CD8-positive, alpha-beta T cell (primary cell): ENCODE measurements at places on chromosomes 6 and 20.
A peak's percentile ranks its signal among the peaks of the same experiment; 100 is the strongest.

- no peak for DNase-seq
Measured at GRCh38 chr6:168616816-168617765, 176.1 kb downstream of the SMOC2 start.

DNA sequence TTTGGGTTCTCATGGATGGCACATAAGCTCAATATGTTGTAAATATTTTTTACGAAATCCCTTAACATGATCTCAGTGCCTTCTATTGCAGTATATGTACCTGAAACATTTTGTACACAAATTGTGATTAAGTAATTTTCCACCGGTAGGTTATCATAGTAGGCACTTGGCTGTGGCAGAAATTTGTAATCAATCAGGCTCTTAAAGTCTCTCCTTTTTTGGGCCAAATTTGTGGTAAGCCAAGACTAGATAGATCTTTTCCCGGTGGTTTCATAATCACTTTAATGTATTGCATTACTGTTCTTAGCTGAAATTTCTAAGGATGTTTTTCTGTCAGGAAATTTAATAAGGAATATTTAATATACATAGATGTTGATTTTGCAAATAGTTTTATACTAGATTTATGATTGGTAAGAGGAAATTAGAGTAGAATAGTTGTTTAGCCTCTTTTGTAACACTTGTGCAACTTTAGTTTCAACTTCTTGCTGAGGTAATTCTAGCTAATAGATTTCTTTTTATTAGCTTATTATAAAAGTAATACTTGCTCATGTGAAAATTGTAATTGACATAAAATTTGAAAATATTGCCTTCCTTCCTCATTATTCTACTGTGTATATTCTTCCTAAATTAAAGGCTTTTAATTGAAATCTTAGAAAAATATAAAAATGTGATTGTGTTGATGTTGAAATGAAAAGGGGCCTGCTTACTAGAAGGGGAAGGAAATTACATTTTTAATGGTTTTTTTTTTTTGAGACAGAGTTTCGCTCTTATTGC is 3.2 kb downstream of the PCMT1 start:
- no peak for DNase-seq

GRCh38 chr6:30687659-30688431 is 1.4 kb upstream of the PPP1R18 start:
- DNase-seq: no peak

GRCh38 chr20:47688385-47689381 is 96.6 kb downstream of the SULF2 start:
- DNase-seq: no peak

- no peak for DNase-seq
Measured at GRCh38 chr20:58875541-58876134, 23.1 kb downstream of the GNAS start.

- no peak for DNase-seq
Measured at GRCh38 chr6:111239461-111239860, 152.2 kb downstream of the SLC16A10 start.

DNA sequence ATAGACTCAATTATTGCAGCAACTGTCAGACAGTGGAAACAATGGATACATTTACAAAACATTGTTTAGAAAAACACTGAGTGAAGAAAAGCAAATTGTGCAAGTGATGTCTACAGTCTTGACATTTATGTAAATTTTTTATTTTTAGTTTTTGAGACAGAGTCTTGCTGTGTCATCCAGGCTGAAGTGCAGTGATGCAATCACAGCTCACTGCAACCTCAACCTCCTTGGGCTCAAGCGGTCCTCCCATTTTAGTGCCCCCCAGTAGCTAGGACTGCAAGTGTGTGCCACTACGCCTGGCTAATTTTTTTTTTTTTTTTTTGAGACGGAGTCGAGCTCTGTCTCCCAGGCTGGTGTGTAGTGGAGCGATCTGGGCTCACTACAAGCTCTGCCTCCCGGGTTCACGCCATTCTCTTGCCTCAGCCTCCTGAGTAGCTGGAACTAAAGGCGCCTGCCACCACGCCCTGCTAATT is 9.7 kb downstream of the CNBD2 start:
- DNase-seq: no peak

GRCh38 chr6:139722530-139722929 is 348.1 kb upstream of the CITED2 start:
- DNase-seq: no peak

DNA sequence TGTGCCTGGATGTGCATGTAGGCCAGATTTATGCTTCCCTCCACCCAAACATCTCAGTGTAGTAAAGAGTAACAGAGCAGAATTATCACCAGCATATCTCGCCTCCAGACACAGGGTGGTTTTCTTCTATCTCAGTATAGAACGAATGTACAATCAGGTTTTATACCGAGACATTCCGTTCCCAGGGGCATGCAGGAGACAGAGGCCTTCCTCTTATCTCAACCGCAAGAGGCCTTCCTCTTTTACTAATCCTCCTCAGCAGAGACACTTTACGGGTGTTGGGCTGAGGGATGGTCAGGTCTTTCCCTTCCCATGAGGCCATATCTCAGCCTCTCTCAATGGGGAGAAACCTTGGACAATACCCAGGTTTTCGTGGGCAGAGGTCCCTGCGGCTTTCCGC is 36.4 kb upstream of the MC3R start:
- DNase-seq: no peak

DNA sequence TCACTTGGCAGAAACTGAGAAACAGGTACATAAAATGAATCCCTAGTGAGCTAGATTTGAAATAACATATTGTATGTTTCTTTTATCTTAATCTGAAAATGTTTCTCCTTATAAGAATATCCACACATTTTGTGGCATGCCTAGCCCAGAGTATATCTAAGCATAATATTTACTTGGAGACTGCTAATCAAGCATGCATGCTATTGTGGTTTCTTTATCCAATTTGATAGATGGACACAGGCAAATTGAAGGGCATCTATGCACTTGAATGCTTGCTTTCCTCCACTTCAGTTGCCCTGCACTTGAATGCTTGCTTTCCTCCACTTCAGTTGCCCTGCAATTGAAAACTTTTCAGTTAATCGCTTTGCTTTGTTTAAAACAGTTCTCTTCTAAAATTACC is 729.8 kb downstream of the TBC1D32 start:
- DNase-seq: no peak

DNA sequence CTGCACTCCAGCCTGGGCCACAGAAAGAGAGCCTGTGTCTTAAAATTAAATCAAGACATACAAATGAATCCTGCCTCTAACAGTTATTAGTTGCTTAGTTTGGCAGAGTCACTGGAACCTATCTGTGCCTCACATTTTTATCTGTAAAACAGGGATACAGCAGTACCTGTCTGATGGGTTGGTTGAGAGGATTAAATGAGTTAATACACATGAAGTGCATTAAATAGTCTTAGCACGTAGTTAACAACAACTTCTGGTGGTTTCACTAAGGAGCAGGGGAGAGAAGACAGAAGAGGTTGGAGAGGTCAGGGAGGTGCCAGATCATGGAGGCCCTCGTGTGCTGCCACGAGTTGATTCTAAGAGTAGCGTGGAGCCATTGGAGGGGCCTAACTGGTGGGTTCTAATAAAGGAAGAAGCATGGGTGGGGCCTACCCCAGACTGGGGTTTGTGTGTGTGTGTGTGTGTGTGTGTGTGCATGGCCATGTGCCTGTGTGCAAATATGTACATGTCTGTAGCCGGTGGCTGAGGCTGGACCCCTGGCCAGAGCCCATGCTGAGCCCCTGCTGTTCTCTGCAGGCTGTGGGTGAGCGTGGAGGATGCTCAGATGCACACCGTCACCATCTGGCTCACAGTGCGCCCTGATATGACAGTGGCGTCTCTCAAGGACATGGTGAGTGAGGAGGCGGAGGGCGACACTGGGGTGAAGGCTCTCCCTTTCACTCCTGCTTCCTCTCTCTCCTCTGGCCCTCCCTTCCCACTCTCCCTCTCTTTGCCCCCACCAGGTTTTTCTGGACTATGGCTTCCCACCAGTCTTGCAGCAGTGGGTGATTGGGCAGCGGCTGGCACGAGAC is 9.1 kb downstream of the RBCK1 start:
- DNase-seq: no peak

DNA sequence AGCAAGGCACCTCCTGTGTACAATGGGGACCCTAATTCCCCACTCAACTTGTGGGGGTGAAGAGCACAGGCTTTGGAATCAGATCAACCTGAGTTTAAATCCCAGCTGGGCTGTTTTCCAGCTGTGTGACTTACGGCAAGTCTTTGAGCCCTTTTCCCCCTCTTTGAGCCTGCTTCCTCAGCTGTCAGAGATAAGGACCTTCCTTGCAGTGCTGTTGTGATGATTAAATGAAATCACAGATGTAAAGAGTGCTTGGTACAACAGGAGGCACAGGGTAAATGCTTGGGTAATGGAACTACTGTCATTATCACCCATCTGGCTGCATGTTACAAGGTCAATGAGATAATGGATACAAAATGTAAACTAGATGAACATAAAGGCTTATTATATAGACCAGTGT is 3.2 kb downstream of the SNX21 start:
- DNase-seq: no peak

- no peak for DNase-seq
Measured at GRCh38 chr6:33198853-33199436, 1.5 kb downstream of the RXRB start.

GRCh38 chr6:166630462-166630861 is 3.4 kb upstream of the RPS6KA2 start:
- DNase-seq: no peak

DNA sequence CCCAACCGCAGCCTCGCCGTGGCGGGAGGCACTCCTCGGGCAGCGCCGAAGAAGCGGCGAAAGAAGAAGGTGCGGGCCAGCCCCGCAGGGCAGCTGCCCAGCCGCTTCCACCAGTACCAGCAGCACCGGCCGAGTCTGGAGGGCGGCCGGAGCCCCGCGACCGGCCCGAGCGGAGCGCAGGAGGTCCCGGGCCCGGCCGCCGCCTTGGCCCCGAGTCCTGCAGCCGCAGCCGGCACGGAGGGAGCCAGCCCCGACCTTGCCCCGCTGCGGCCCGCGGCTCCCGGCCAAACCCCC is 525 bp downstream of the PNRC1 start:
- DNase-seq: no peak

DNA sequence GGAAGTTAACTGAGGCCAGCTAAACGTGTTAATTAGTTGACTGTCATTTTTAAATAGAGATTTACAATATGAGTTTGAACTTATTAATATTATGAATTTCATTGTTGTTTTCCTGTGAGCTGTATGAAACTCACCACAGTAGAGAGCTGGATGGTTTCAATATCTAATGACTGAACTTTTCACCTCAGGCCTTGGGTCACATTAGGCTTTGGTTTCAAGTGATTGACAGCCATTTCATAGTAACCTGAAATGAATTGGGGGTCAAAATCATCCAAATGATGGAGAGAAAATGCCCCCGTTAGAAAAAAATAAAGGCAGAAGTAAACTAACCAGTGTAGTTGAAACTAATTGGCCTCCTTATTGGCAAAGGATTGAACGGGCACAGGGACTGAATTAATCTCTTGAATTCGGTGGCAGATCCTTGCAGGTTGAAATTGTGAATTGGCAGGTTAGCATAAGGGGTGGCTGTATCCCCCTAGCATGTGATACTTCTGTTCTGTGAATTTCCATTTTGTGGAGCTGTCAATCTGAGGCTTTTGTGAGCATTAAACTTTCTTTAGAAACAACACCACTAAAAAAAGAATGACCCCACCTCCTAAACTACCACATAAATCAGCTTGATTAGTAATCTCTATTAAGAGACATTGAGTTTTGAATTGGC is 155.1 kb upstream of the MMS22L start:
- DNase-seq: no peak

- DNase-seq: no peak
Measured at GRCh38 chr6:89313006-89313405, 2.1 kb downstream of the GABRR2 start.

- no peak for DNase-seq
Measured at GRCh38 chr6:326896-327537, 34.7 kb downstream of the DUSP22 start.

DNA sequence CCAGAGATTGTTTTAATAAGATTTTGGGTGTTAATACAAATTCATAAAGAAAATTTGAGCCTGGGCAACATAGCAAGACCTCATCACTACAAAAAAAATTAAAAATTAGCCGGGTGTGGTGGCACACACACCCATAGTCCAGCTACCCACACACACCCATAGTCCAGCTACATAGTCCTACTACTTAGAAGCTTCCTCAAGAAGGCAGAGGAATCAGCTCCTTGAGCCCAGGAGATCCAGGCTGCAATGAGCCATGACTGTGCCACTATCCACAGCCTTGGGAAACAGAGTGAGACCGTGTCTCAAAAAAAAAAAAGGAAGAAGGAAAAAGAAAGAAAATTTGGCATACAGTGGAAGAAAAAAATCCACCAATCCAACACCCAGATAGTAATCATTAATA is 16.8 kb downstream of the SEC63 start:
- no peak for DNase-seq

- DNase-seq: no peak
Measured at GRCh38 chr20:496126-496696, 33.9 kb upstream of the TBC1D20 start.

- DNase-seq: no peak
Measured at GRCh38 chr6:89208551-89208950, 8.6 kb downstream of the GABRR1 start.

- DNase-seq: no peak
Measured at GRCh38 chr6:78947529-78947928, 80.2 kb downstream of the IRAK1BP1 start.

DNA sequence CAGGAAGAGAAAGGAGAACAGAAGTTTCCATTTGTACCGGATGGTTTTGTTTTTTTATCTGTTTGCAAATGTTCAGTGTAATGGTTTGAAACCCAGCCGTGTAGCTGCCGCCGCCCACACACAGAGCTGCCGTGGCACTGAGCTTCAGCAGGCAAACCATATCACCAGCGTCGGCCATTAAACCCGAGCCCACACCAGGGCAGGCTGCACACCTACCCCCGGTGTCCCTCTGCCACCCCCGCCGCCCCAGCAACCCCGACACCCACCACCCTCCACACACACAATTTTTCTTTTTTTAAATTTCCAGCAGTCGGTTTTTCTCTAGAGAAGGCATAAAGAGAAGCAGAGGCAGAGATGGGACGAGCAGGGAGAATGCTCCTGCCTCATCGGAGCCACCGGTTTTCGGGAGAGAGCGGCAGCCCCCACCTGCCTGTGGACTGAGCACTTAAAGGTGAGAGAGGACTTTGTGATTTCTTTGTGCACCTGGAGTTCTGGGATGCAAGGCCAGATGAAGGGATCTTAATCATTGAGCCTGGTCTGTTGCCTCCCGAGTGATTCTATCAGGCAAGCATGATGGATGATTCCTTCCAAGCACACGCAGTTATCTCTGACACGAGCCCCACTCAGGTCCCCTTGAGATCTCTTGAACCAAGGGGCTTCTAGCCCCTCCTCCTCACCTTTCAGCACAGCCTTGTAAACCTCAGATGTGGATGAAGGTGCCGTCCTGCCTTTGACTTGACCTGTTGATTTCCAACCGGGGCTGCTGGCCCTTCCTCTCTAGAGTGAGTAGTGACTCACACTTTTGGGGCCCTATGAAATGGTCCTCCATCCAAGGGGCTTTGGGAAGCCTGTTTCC is 17.5 kb upstream of the ZNF831 start:
- peak; percentile 65 for DNase-seq

GRCh38 chr6:130944486-130944885 is 117.3 kb downstream of the SMLR1 start:
- DNase-seq: no peak

DNA sequence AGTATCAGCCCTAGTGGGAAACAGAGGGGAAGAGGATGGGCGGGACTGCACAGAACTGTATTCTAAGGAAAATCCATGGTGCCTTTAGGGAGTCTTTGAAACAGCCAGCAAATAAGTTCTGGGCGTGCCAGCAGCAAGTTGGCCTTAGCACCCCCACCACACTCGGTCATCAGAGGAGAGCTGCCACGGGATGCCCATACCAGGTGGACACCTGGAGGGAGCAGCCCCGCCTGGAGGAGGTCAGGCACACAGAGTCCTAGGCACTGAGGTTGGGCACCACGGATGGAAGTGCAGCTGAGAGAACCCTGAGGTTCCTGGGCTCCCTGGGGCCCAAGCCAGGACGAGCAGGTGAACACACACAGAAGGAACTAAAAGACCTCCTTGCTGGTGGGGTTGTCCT is 180.8 kb upstream of the PROKR2 start:
- no peak for DNase-seq
